ENCODE measurements at places on chromosomes 3 and 15.

GRCh38 chr15:42121682-42122081, 27.3 kb upstream of the PLA2G4D start:
- DNase-seq = no peak

GRCh38 chr3:161139686-161140085, 34.5 kb upstream of the B3GALNT1 start:
- DNase-seq = no peak

DNA sequence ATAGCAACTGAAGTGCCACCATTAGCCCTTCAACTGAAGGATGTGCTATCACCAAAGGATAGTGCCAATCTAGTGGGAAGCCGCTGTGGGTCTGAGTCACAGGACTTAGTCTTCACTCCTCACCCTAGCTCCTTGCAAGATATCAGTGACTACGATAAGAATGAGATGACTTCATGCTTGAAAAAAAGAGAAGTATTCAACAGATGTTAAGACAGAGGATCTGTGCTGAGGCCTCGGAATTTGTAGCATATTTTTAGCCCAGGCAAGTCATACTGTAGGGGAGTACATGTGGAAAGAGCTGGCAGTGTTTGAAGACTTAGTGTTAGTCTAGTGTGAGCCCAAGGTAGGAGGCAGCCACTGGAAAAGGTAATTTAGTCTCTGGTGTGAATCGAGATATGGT, 270.7 kb upstream of the LRTM1 start:
- DNase-seq = no peak

DNA sequence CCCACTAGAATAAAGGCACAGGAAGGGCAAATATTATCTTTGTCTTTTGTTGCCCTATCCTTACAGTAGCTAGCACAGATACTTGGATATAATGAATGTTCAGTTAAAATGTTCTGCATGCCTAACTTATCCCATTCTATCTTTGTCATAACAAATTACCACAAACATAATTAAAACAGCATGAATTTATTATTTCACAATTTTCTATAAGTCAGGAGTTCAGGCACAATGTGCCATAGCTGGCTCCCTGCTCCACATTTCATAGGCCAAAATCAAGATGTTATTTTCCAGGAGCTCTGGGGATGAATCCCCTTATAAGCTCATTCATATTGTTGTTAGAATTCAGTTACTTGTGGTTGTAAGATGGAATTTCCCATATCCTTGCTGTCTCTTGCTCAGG, 975.5 kb downstream of the IGSF11 start:
- no peak for DNase-seq

DNA sequence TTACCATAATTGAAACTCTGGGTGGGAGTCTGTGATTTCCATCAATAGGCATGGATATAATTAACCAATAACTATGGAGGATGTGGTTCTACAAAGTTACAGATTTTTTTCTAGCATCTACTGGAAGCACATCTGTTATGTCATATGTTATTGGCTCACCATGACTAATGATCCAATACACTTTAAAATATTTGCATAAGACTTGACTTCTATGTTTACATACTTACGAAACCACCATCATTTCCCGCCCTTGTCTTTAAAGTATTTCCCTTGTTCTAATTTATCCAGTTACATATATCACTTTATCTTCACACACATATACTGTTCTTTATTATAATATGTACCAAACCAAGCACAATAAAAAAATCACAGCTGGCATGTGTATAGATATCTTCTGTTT, 380.3 kb upstream of the CBLB start:
- no peak for DNase-seq

GRCh38 chr15:66014635-66015182, 145.4 kb downstream of the RAB11A start:
- no peak for DNase-seq

- no peak for DNase-seq
Measured at GRCh38 chr3:1447452-1447851, 354.6 kb downstream of the CNTN6 start.

DNA sequence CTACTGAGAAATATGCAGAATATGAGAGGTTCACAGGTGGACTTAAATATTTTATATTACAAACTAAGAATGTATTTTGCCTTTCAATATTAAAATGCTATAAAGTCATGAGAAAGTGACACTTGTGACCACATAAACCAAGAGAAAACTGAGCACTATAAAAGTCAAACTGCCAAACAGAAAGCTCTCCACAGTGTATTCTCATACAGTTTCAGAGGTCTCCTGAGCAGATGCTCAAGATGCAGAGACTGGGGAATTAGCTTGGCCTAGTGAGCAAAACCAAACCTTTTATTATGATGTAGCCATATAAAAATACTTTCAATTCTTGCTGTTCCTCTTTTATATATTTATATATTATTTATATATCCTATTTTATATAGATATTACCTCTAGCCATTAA, 227.8 kb downstream of the TBC1D5 start:
- DNase-seq = no peak

DNA sequence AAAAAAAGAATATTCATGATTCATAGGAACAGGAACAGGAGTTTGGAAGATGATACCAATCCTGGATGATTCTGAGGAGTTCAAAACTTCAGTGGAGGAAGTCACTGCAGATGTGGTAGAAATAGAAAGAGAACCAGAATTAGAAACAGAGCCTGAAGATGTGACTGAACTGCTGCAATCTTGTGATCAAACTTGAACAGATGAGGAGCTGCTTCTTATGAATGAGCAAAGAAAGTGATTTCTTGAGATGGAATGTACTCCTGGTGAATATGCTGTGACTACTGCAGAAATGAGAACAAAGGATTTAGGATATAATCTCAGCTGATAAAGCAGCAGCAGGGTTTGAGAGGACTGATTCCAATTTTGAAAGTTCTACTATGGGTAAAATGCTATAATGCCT, 72.7 kb downstream of the GSK3B start:
- no peak for DNase-seq

DNA sequence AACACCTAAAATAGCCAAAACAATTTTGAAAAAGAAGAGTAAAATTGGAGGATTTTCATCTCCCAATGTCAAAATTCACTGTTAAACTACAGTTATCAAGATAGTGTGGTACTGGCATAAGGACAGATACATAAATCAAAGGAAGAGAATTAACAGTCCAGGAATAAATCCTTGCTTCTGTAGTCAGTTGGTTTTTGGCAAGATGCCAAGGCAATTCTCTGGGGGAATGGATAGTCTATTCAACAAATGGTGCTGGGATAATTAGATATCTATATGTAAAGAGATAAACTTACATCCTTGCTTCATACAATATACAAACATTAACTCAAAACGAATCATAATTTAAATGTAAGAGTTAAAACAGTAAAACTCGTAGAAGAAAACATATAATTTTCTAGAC, 57.9 kb upstream of the SELENOK start:
- no peak for DNase-seq

GRCh38 chr3:42803414-42804105, 730 bp downstream of the HIGD1A start:
- DNase-seq = no peak

DNA sequence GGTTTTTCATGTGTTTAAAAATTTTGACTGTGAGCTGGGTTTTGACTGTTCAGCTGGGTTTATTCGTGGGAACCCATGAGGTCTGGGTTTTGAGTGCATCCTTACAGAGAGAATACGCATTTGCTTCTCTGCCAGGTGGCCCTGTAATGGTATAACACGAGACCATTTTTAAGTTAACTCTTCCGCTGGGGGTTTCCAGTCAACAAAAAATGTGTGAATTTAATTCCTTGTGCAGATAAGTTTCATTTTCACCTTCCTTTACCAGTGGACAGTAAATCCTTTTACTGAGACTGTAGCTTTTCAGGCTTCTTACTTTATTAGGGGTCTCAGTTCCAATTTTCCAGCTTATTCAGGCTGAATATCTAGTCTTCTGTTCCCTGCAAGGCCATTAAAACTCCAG, 149.6 kb downstream of the OPA1 start:
- no peak for DNase-seq

DNA sequence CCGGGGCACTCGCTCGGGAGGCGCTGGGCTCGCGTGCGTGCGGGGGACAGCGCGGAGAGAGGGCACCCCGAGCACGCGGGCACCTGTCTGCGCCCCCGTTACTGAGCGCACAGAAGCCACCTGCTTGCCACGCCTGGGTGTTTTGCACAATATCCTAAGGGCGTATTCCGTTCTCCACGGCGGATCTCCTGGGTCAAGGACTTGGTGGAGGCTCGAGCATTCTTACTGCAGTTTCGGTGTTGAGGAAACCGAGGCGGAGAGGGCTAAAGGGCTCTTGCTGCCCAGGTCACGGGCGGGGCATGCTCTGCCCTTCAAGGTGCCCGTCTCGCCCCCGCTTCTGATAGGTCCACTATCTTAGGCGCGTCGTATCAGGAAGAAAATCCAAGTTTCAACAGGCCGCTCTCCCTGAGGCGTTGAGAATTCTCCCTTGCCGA, 526 bp downstream of the GPD1L start:
- DNase-seq = no peak

GRCh38 chr3:146517684-146518435, 26.5 kb downstream of the PLSCR1 start:
- DNase-seq = no peak

DNA sequence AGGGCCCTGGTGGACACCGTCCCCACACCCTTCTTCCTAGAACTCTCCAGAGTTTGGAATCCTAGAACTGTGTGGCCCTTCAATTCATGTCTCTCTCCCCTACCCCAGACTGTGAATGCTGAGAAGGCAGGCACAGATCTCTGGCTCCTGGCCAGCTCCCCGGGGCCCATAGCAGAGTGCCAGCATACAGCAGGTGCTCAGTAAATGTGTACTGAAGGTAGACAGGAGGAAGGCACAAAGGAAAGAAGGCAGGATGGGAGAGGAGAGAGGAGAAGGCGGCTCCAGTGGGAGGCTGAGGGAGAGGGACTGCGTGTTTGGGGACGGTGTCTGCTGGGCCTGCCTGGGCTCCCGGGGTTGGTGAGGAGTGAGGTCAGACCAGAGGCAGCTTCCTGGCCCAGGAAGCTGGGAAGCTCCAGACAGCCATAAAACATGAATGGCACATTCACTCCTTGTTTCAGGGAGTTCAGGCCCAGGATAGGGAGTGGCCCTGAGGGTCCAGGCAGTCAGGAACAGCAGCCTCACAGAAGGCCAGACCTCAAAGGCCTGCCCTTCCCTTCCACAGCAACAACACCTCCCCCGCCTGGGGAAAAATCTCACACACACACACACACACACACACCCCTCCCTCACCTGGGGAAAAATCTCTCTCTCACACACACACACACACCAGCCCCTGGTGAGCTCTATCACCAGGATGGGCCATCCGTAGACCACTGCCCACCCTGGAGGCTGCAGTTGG, 137.1 kb upstream of the PRR20G start:
- no peak for DNase-seq

DNA sequence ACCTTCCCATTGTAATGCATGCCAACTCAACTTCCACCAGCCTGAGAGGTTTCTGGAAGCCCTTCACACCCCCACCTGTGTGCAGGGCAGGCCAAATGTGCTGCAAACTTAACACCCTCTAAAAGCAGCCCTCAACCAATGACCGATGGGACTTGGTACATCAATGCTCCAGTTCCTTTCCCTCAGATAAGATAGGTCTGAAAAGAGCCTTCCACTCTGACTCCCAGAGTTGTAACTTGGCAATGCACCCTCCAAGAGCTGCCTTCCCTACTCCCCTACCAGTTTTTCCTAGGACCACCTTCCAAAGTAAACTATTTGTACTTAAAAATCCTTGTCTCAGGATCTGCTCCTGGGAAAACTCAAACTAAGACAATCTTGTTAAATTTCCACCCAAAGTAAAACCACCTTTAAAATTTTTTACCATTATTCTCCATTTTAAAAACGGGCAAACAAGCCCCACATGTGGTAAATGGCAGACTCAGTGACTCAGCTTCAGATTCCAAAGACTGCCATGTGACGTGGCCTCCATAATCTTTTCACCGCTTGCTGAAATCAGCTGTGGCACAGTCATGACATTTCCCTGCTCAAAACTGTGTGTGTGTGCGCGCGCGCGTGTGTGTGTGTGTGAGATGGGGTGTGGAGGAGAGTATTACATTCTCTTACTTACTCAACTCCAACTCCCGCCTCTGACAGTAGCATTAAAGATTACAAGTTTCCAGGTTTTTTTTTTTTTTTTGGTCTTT, 17.2 kb downstream of the RASGRP1 start:
- no peak for DNase-seq

DNA sequence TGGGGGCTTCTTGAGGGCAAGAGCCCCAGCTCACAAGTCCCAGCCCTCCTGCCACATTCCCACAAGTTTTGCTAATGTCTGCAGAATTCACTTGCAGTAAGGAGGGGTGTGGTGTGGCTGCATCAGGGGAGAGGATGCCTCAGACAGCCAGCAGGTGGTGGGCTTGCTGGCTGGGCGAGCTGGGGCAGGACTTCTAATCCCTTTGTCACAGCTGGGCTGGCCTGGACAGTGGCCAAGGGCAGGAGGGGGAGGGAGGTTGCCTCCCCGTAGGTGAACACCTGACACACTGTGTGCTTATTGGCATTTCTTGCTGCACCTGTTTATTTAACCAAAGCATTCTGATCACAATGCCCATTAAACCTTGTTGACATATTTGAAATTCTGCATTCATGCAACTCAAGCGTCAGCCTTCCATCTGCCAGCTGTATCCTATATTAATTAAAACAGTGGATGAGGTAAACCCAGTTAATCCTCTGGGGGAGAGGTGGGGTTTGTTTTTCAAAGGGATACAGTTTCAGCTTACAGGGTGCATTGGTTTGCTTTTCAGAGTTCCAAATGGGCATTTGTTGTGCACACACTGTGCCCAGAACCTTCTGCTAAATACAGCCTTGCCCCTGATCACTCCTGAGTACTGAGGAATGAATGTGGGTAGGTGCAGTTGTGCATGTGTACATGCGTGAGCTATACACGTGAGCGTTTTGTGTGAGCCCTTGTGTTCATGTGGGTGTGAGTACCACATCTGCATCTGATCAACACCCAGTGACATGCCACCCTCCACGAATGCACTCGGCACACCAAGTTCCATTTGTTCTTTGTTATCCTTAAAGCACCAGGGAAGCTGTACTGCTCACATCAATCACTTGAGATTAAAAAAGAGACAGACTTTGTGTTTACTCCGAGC, 268.7 kb downstream of the XXYLT1 start:
- no peak for DNase-seq

DNA sequence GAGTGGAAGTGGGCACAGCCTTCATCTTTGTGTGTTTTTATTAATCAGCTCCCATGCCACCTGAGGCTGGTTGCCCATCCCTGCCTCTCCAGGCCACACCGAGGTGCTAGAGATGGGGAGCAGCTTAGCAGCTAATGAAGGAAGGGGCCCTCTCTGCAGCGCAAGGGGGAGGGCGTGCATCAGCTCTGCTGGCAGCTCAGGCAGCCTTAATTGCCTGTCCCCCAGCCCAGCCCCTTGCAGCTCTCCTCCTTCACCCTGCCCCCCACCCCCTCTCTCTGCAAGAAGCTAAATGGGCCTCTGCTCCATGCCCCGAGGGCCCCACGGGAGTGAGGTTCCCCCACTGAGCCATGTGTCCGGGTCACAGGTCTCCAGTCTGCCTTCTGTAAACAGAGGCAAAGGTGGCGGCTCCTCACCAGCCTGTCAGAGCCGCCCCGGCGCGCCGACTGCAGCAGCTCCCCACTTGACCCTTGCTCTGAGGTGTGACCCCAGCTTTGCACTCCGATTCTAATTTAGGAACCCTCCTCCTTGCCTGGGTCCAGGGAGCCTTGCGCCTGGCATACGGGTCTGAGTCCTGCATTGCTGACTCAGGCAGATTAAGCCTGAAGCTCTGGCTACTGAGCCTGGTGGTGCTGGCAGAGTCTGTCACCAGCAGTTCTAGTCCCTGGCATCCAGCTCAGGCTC, 27.9 kb upstream of the NTRK3 start:
- no peak for DNase-seq
